SJCRH30 (cell line): ENCODE measurements at places on chromosomes 5 and 9. TPM values are rescaled to one million over a fixed set of nuclear protein-coding genes. Genes with fewer than 3 reads are reported as not detected.
A peak's percentile ranks its signal among the peaks of the same experiment; 100 is the strongest.

DNA sequence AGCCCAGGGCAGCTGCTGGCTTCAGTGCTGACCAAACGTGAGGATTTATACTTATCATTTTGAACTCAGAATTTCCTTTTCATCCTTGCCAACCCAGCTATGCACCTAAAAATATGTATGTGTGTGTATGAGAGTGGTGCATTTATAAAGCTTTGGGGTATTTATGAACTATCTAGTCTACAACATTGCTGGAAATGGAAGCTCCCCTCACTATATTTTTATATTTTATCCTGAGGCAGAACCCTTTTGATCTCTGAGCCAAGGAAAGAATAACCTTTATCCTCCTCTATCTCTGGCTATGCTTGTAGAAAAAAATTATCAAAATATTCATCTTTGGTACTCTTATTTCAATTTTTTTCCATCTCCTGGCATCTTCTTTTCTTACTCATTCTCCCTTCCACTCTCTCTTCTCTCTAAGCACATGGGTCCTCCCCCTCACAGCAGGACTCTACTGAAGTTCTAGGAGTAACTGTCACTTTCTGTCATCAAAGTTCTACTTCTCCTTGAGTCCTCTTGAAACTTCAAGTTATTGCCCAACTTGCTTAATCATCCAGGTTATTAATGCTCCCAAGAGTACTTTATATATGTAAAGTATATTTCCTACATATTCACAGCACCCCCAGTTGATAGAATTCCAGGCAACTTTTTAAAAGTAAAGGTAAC, 190.9 kb downstream of the HINT1 start:
- no peak for DNase-seq

- peak; percentile 57 for DNase-seq
Measured at GRCh38 chr9:130172858-130173665, 858 bp downstream of the NCS1 start.

Gene GLRX
- total RNA-seq = 17.7 and 21.4 TPM in 2 replicates

GRCh38 chr9:120043448-120043847, 536.5 kb downstream of the CDK5RAP2 start:
- peak; percentile 13 for DNase-seq

GRCh38 chr9:128114326-128115186, 13.0 kb downstream of the PTGES2 start:
- DNase-seq = no peak

GRCh38 chr9:88753691-88754367, 218.9 kb downstream of the NXNL2 start:
- no peak for DNase-seq

GRCh38 chr5:72937517-72938061, 18.3 kb upstream of the FCHO2 start:
- no peak for DNase-seq

DNA sequence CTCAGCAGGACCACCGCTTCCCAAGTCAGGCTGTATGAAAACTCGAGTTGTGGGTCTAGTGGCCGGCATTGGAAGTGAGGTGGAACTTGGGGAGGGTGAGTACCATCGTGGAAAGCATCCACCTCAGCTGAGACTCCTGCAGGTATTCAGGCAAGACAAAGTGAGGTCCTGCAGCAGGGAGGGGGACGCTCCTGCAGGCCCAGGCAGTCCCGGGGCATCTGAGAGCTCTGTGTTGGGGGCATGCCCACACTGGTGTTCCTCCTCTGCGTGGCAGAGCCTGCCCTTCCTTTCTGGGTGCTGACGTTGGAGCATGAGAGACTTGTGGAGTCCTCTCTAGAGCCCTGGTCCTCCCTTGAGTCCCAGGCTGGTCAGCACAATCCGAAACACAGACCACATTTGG, 187.7 kb downstream of the CACNA1B start:
- no peak for DNase-seq

DNA sequence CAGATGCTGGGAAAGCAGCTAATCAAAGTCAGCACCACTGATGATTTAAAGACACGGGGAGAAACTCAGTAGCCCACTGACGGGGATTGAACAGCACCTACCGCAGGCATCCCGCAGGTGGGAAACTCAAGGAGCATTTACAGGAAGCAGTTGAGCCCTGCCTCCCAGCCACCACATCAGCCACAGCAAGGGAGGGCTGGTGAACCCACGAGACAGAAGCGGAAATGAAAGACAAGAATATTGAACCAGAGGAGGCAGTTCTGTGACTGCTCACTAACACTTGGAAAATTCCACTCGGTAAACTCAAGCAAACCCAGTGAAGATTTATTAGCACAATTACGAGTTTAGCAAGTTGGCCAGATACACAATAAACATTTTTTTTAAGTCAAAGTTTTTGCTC, 10.6 kb upstream of the FAM163B start:
- no peak for DNase-seq

DNA sequence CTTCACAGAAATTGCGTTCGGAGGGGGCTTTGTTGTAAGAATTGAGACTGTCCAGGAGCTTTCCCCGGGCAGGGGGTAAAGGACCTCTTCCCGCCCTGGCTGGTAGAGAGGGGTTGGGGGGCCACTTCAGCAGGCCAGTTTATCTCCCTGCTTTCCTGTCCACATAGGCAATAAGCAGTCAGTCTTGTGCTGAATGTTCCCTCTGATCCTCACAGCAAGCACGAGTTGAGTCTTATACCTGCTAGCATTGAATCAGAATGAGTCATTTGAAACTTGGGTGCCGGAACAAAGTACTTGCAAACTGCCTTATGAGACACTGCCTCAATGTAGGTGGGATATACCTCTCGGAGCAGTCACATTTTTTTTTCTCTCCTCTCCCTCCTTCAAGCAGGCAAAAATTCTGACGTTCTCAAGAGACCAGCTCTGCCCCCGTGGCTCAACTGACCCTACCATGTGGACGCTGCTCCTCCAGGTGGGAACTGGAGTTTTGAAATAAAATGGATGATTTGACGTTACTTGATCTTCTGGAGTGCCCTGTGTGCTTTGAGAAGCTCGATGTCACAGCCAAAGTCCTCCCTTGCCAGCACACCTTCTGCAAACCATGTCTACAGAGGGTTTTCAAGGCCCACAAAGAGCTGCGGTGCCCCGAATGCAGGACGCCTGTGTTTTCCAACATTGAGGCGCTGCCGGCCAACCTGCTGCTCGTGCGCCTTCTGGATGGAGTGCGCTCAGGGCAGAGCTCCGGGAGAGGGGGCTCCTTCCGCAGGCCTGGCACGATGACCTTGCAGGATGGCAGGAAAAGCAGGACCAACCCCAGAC, 1.3 kb downstream of the SH3RF2 start:
- no peak for DNase-seq

Gene PCDHB15
- 0.86 and 0.91 TPM in 2 replicates for total RNA-seq

- DNase-seq = peak; percentile 72
Measured at GRCh38 chr9:3879315-3879714, 353.5 kb upstream of the RFX3 start.

- DNase-seq = no peak
Measured at GRCh38 chr5:33934176-33934575, 2.0 kb upstream of the RXFP3 start.

GRCh38 chr5:158060212-158060611, 201.3 kb upstream of the CLINT1 start:
- no peak for DNase-seq

Gene SHOC1
- total RNA-seq = 0.58 and 0.85 TPM in 2 replicates

GRCh38 chr5:102296178-102296817, at the start of gene SLCO4C1:
Gene SLCO4C1 (minus strand): TSS chr5:102296284. CDS start chr5:102296262, 22 bp downstream.
- no peak for DNase-seq

DNA sequence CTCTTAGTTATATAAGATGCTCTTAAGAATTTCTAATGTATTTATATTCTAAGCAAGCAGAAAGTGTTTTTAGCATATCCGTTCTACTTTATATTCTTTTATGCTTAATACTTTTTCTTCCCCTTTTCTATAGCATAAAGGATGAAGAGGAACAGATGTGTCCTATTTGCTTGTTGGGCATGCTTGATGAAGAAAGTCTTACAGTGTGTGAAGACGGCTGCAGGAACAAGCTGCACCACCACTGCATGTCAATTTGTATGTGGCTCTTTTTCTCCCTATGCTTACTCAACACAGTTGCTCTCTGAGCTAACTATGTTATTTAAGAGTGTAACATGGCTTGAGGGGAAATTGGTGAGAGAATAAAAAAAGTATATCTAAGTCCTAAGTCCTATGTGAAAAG, 37.6 kb upstream of the SETD9 start:
- DNase-seq = no peak

DNA sequence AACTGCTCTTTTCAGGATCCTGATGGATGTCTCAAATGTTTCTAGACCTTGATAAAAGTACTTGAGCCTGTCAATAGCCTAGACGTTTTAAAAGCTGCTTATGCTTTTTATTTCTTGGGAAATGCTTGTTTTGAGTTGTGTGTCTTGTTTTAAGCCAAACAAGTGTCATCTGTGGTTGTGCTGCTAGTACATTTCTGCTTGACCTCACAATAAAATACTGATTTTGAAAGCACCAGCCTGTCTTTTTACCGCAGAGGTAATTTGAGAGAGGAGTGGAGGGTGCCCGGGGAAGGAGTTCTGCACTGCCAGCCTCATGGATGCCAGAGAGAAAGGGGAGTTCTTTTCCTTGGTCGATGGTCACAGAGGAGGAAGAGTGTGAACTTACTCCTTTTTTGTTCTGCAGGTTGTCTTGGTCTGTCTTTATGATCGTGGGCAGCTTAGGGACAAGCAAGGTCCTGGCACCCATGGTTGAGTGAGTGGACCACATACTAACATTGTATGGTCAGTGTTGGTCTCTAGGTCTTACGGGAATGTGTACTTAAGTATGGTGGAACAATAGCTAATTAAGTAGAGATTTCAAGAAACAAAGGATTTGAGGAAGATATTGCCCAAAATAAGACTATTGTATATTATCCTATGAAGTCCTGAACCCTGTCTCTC, 61.0 kb downstream of the TRIO start:
- no peak for DNase-seq

Gene TAF11L10
- total RNA-seq = not detected in 2 replicates

Gene QRFP
- not detected in 2 replicates for total RNA-seq

GRCh38 chr9:97388721-97389238, 23.1 kb upstream of the TDRD7 start:
- DNase-seq = no peak

Gene TLR4
- 6.1 and 6.5 TPM in 2 replicates for total RNA-seq

Gene SCGB3A1
- total RNA-seq = not detected in 2 replicates

DNA sequence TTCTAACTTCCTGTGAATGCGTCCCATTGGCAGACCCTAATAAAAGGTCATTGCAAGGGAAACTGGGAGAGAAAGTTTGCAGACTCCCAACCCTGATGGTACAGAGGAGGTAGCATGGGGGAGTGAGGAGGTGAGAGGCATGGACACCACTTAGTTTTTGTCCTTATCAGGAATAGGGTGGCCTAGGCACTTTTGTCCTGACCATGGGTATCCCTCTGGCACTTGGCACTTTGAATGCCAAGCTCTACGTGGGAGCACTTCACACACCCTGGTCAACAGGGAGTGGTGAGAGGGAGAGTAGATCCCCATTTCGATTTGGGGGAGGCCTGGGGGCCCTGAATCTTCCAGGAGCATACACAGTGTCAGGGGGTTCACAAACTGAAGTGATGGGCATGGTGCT, 75.6 kb upstream of the SH3PXD2B start:
- DNase-seq = no peak

GRCh38 chr9:116809656-116810055, 122.6 kb downstream of the TRIM32 start:
- DNase-seq = no peak

Gene NOTCH1
- 25.8 and 28.5 TPM in 2 replicates for total RNA-seq

- no peak for DNase-seq
Measured at GRCh38 chr5:171785517-171785916, at the start of gene SMIM23. Gene SMIM23 (plus strand): TSS chr5:171785817. CDS start chr5:171785872, 55 bp downstream.

DNA sequence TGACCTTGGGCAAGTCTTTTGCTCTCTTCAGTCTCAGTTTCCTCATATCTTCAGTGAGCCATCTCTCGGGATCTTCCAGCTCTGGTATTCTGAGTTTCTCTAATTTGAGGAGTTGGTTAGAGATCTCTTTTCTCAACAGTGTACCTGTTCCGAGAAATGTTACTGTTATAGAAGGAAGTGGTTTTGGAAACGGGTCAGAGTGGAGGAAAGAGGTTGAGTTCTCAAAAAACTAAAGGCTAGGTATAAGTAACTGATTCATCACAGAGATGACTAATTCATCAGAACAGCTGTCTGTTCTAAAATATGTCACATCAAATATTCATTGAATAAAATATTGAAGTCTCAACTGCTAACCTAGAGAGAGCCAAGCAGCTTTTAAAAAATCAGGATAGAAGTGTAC, 106.6 kb downstream of the PALM2AKAP2 start:
- DNase-seq = no peak

- DNase-seq = peak; percentile 87
Measured at GRCh38 chr9:87497604-87498045, at the start of gene DAPK1. Gene DAPK1 (plus strand): TSS chr9:87497867. CDS start chr9:87499078, 1,211 bp downstream.

GRCh38 chr5:142317173-142317572, 7.6 kb downstream of the SPRY4 start:
- no peak for DNase-seq

GRCh38 chr5:127942246-127943060, 141.1 kb upstream of the SLC12A2 start:
- no peak for DNase-seq

- no peak for DNase-seq
Measured at GRCh38 chr9:4842734-4843133, 50.0 kb downstream of the RCL1 start.

- no peak for DNase-seq
Measured at GRCh38 chr5:178203670-178204181, 607 bp upstream of the HNRNPAB start.

Gene DMRT3
- not detected in 2 replicates for total RNA-seq

DNA sequence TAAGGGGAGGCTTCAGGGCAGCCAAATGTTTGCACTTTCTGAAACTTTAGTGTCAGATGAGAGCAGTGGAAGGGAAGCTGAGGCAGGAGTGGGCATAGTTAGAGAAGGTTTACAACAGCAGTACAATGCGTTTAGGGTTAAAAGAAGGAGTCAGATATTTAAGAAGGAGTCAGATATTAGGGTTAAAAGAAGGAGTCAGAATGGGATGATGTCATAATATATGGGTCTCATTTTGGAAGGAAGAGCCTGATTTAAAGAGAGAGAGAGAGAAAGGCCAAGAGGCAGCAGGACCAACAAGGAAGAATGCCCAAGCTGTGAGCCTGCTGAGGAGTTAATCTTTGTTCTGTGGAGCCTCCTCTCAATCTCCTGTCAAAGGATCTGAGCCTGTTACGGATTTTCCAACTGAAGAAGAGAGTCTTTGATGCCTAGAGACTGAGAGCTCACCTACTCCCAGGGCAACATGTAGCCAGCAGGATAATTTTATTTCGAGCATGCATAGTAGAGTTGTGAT, 9.5 kb downstream of the ISL1 start:
- DNase-seq = no peak
